ENCODE measurements at places on chromosomes 13 and 19.

- DNase-seq: no peak
Observed at GRCh38 chr13:67235265-67235664, 5.1 kb upstream of the PCDH9 start.

GRCh38 chr13:30466358-30466714 lies 600 bp upstream of the HMGB1 start:
- no peak for DNase-seq

- no peak for DNase-seq
Observed at GRCh38 chr13:83878691-83879430, 3.4 kb downstream of the SLITRK1 start.

GRCh38 chr13:33080972-33081590 lies 64.9 kb downstream of the KL start:
- no peak for DNase-seq

- DNase-seq: no peak
Observed at GRCh38 chr19:42426643-42427042, 545 bp downstream of the LIPE start.

Measured in GM10248 (cell line).